ENCODE measurements at places on chromosomes 1 and 21.
A peak's percentile ranks its signal among the peaks of the same experiment; 100 is the strongest.

- DNase-seq = peak; percentile 21
Measured at GRCh38 chr1:9845914-9846313, 22.1 kb upstream of the CLSTN1 start.

GRCh38 chr21:44695184-44695583 lies 1.8 kb upstream of the KRTAP10-12 start:
- no peak for DNase-seq

GRCh38 chr1:230299191-230300006 lies 126.7 kb downstream of the PGBD5 start:
- peak; percentile 28 for DNase-seq

DNA sequence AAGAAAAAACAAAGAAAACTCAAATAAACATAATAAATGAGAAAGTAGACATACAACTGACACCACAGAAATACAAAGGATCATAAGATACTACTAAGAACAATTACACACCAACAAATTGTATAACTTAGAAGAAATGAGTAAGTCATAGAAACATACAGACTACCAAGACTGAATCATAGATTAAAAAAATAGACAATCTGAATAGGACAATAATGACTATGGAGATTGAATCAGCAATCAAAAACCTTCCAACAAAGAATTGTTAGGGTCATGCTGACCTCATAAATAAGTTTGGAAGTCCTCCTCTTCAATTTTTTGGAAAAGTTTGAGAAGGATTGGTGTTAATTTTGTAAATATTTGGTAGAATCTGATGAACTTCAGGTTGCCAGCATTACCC lies 159.0 kb downstream of the PTBP2 start:
- no peak for DNase-seq

- no peak for DNase-seq
Measured at GRCh38 chr21:35324372-35325220, 275.5 kb upstream of the RUNX1 start.

DNA sequence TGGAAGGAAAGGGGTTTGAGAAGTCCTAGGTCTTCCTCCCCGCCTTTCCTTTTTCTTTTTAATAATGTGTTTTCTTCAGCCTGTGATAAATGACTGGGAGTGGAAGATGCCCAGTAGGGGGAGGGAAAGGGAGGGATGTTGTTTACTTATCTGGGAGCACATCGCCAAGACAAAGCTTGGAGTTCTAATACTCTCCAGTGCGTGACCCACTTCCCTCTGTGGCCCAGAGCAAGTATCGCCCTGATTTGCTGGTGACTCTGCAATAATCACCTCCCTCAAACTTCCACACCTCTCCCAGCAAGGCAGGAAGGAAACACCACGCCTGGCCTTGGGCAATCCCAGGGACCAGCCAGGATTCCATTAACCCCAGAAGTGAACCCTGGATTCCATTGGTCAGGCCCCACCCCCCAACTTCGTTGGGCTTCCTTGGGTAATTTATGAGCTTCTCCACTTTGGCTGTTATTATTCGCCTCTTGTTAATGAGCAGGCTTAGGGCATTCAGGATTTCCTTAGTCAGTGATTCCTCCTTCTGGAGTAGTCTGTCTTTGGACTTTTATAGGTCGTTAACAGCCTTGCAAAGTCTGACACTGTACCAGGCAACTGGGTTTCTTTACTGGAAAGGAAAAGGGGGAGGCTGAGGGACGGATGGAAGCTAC lies 24.3 kb upstream of the GRHL3 start:
- no peak for DNase-seq

DNA sequence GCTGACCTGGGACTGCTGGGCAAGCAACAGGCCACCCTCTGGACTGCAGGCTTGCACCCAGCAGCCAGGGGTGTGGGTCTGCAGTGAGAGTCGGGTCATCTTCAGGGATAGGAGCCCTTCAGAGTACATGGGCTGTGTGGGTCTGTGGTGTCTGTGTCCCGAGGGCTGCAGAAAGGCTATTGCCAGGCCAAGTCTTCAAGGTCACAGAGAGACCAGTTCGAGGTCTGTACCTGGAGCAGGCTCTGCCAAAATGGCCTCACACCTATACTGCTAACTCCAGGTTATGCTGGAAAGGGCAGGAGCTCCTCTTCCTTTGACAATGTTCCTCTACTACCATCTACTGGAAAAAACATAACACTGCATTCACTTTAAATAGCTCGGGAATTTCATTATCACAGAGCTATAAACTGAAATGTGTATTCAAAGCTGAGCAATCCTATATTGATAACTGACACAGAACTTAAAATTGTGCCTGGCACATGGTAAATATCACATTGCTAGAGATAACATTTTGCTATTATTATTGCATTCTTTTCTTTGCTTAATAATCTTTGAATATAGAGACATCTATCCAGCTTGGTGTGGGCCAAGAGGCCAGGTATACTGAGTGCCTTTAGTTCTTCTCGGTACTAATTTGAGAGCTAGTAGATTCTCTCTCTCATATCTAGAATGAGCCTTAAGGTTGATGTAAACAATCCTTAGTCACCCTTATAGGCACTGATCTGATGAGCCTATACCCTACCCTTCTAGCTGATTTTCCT lies 6.9 kb upstream of the DNAH14 start:
- DNase-seq = no peak

DNA sequence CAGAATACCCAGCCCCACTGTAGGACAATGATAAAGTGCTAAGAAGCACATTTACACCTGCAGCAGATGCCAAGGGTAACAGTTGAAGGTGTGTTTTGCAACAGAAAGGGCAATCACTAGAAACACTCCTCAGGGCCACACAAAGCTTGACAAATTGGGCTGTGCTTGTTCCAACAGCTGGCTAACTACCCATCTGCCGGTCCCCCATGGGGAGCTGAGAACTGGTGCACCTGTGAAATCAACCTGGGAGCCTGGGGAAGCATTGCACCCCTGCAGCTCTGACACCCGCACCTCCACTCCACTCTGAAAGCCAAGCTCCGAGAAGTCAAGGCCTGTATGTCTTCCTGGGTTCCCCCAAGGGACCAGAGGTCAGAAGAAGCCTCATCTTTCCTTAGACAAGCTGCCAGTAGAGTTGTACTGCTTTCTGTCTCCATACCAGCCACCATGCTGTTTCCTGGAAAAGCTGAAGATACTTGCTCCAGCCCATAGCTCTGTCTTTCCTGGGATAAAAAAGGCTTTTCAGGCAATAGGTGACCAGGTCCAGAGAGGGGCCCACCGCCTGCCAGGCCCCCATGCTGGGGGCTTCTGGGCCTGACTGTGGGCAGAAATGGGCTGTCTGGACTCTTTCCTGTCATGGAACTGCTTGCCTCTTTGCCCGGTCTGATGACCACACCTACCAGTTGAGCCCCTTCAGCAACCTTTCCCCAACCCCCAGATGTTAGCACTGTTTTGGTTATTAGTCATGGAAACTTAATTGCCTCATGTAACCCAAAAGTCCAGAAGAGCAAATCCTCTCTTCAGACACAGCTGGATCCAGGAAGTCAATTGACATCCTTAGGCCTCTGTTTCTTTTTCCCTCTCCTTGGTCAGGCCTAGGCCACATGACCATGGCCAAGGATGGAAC lies 93.6 kb downstream of the KIF14 start:
- no peak for DNase-seq

GRCh38 chr1:186681801-186682200 lies 1.6 kb upstream of the PTGS2 start:
- no peak for DNase-seq

DNA sequence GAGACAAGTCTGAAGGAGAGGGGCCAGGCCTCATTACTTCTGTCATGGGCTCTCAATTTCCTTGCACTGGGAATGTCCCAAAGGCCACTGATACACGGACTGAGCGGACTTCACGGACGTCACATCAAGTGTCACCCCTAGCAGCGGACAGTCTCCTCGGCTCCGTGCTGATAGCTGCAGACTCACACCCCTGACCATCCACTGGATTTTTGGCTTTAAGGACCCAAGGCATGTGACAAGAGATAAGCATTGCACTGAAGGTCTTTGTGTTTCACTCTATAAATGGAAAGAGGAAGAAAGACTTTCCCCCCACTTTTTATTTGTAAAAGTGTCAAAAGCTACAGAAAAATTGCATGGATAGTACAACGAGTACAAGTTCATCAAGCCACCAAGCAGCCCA lies 200.4 kb upstream of the FGGY start:
- peak; percentile 70 for DNase-seq
